ENCODE measurements at places on chromosomes 1 and 21.

- peaks cover 4% of the 10 kb centered on the region for H3K27me3 ChIP-seq
- no peak overlapping the region for H3K27ac ChIP-seq
- H3K36me3 ChIP-seq, result no peaks in the 10 kb centered on the region
- no peak for DNase-seq
Measured at GRCh38 chr21:28522014-28522799, 470.5 kb downstream of the LTN1 start.

DNA sequence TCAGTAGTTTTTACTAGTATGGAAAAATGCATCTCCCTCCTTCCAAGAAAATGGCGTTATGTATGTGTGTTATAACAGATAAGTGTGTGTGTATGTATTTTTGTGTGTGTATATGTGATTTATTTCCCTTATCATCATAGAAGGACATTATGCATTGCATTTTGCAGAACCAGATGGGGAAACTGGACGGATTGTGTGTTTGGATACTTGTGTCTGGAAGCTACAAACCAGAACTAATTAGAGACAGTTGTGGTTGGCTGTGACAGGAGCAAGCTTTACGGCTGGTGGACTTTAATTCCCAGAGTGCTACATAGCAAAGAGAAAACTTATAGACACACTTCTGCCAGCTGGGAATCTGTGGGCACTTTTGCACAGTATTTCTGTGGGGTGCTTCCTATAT, 162.5 kb downstream of the RWDD3 start:
- no peaks in the 10 kb centered on the region for H3K27me3 ChIP-seq
- H3K4me3 ChIP-seq, result no peak overlapping the region
- H3K36me3 ChIP-seq, result no peaks in the 10 kb centered on the region
- no peak overlapping the region for H3K27ac ChIP-seq
- H3K4me1 ChIP-seq, result no peaks in the 10 kb centered on the region
- no peak for DNase-seq

- DNase-seq, result no peak
- H3K27ac ChIP-seq, result no peak overlapping the region
- H3K36me3 ChIP-seq, result no peaks in the 10 kb centered on the region
Measured at GRCh38 chr1:232562855-232563510, 67.0 kb downstream of the SIPA1L2 start.

- DNase-seq, result no peak
- H3K36me3 ChIP-seq, result peaks cover 21% of the 10 kb centered on the region
- no peak overlapping the region for H3K27ac ChIP-seq
Measured at GRCh38 chr1:219188331-219188803, 14.7 kb downstream of the LYPLAL1 start.

GRCh38 chr1:37147392-37147831, 113.1 kb upstream of the GRIK3 start:
- H3K4me3 ChIP-seq, result no peak overlapping the region
- no peaks in the 10 kb centered on the region for H3K27me3 ChIP-seq
- no peaks in the 10 kb centered on the region for H3K36me3 ChIP-seq
- H3K4me1 ChIP-seq, result no peaks in the 10 kb centered on the region

Data from activated T-helper 2 cell treated with anti-CD3 and anti-CD28 coated beads, Interferon-gamma antibody, Interleukin-2, Interleukin-4, amounts not matched to agents 10 μg/mL and 5 μg/mL and 100 μg/mL, durations not matched to agents 14 hours and 24 hours and 36 hours (primary cell).